CD4-positive, alpha-beta T cell treated with Interleukin-6 at 100 ng/mL for 8 hours (primary cell): ENCODE measurements at places on chromosomes 11 and 22.

GRCh38 chr11:122105044-122105758 is 10.8 kb downstream of the BLID start:
- DNase-seq: no peak

- no peak for DNase-seq
Observed at GRCh38 chr11:57476047-57476756, 15.9 kb downstream of the RTN4RL2 start.

- no peak for DNase-seq
Observed at GRCh38 chr22:28116219-28116673, 197.2 kb upstream of the PITPNB start.

- no peak for DNase-seq
Observed at GRCh38 chr22:42376711-42377554, 55.3 kb downstream of the NFAM1 start.

DNA sequence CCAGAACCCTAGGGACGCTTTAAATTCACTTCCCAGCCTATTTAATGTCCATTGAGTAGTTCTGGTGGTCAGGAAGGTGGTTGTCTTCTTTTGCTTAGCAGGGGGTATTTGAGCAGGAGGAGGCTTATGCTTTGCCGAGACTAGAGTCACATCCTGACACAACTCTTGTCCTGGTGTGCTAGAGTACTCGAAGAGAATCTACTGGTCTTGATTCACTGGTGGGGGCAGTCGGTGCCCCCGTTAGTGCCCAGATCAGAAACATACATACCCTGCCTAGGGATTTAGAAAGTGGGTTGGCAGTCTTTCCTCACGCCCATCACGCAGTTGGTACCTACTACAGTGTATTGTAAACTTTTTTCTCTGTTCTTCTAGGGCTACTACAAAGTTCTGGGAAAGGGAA is 2.7 kb downstream of the RPL27A start:
- DNase-seq: no peak

DNA sequence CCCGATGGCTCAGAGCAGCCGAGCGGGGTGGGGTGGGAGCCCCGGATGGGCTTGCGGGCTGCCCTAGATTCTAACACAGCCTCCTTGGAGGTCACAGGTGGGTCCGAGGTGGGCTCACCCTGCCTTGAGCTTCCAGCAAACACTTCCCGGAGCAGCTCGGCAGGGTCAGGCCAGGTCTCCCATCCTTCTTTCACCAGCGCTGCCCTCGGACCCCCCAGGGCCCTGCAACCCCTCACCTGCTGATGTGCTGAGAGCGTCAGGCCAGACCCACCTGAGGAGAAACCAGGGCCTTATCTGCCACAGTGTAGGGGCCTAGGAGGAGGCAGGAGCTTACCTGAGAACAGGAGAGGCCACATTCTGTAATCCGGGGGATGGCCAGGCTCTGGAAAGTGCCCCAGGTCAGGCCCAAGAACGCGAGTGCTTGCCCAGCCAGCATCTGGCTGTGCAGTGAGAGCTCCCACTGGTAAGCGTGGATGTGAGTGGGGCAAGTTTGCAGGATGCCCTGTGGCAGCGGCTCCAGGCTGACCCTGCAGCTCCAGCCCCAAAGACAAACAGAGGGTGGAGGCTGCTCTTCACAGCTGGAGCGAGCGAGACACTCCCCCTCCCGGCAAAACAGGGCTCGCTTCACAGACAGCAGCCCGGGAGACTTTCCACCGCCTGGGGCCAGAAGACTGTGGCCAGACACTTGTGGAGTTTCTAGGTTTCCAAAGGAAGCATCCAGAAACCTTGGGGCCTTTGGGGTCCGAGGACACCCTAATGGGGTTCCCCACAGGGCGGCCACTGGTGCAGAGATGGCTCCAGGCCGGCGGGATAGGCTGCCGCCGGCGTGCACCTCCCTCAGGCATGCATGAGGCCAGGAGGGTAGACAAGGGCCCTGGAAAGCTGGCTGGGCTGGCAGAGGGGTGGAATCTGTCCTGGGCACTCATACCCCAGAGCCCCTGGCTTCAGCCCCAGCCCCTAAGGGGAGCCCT is at the start of gene IL17REL:
TSS of gene IL17REL (minus strand) at position 555 of the 971 bp plus-strand sequence. CDS start at position 436, 119 bp downstream.
- no peak for DNase-seq
